NCI-H1930 (cell line): ENCODE measurements at places on chromosomes 4 and X.

DNA sequence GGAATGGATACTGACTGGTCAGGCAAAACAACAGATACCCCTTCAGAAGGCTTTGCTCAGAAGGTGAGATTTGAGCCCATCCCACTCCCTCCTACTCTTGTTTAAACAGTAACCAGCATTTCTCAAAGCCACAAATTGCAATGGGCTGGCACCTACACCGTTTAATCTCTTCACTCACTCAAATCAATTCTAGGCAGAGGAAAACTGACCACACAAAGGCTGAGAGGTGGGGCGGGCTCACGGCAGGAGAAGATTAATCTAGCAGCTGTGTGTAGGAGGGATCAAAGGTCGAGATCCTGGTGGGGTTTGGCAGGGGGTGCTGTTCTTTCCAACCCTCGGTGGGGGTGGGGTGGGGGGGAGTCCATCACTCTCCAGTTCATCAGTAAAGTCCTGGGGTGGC, 622.4 kb downstream of the BCOR start:
- DNase-seq = no peak

DNA sequence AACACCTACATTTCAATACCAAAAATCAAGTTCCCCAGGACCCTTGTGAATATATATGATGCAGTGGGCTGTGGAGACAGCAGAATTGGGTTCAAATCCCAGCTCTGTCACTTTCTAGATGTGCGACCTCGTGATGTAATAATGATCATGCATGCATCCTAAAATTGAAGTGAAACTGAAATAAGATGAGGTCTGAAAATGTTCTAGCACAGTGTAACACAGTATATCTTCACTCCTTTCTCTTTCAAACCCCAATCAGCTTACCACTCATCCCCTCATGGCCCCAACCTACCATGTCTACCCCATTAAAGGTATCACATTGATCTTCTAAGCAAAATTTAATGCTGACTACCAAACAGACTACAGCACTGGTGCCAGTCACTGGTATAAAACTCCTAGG, 69.9 kb upstream of the BRS3 start:
- DNase-seq = no peak

DNA sequence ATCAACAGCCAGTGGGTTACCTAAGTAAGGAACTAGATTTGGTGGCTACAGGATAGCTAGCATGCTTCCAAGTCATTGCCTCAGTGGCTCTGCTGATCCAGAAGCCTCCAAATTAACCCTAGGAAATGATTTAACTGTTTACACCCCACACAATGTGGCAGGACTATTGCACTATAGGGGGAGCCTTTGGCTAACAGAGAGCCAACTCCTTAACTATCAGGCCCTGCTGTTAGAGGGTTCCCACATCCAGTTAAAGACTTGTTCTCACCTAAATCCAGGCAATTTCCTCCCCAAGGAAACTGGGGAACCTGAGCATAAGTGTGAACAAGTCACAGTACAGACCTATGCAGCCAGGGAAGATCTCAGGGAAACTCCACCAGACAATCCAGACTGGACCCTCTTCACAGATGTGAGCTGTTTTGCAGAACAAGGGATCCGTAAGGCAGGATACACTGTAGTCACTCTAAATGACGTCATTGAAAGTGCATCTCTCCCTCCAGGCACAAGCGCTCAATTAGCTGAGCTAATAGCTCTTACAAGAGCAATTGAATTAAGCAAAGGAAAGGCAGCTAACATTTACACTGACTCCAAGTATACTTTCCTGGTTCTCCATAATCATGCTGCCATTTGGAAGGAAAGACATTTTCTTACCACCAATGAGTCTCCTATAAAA, 185.3 kb upstream of the SPOCK3 start:
- no peak for DNase-seq

GRCh38 chrX:83160096-83160495, 348.0 kb upstream of the POU3F4 start:
- DNase-seq = no peak

DNA sequence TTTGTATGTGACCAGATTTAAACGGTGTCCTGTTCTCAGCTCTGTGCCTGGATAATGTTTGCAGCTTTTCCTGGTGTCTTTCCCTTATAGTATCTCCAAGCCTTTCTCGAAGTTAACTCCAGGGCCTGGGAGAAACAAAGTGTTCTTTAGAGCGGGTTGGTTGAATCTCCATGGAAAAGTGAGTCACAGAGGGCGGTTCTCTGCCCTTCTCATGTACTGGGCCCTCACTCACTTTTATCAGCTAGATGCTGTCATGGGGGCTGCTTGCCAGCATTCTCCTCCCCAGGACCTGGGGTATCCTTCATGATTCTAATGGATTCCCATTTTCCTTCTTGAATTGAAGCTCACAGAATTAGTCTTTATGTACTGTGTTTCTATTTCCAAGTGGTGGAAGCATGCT, 46.1 kb upstream of the MAGEC2 start:
- no peak for DNase-seq

GRCh38 chr4:6425336-6425735, 47.1 kb downstream of the PPP2R2C start:
- DNase-seq = no peak

DNA sequence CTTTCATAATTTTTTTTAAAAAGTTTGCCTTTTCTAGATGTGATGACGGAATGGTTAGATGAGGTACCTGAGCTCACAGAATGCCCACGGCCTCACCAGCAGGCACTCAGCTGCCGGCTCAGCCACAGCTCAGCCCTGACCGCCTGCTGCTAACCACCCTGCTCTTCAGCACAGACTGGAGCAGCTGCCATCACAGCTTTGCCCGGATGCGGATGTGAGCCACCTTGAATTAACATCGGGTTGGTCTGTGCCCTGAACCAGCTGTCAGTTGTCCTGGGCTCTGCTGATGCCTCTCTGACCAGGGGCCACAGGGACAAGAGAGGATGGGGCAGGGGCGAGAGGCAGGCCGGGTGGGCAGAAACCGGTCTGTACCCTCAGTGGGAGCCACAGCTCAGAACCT, 93.3 kb downstream of the HMX1 start:
- DNase-seq = no peak

DNA sequence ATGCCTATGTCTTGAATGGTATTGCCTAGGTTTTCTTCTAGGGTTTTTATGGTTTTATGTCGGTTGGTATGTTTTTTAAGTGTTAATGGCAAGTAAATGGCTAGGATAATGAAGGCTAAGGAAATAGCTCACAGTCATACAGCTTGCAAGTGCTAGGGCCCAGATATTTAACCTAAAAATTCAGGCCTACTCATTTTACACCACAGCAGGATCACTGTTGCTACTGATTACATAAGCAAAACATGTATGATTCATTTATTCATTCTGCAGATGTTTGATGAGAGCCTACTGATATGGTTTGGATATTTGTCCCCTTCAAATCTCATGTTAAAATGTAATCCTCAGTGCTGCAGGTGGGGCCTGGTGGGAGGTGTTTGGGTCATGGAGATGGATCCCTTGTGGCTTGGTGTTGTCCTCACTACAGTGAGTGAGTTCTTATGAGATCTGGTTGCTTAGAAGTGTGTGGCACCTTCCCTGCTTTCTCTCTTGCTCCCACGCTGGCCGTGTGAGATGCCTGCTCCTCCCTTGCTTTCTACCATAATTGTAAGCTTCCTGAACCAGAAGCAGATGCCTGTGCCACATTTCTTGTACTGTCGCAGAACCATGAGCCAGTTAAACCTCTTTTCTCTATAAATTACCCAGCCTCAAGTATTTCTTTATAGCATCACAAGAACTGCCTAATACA, 175.5 kb downstream of the MAPK10 start:
- DNase-seq = no peak

DNA sequence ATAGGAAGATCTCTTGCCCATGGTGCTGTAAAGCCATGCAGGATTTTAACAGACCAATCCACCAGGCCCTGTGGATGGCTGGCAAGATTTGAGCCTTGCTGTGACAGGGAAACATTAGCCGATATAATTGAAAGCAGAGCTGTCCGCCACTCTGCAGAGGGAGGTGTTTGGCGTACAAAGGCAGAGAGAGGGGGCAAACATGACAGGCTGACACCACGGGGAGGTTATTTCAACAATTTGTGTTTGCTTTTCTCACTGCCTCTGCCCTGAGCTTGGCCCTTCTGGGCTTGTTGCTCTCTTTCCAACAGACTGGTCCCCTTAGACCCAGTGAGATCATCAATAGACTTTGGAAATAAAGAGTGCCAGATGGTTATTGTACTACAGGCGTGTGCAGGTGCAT, 59.4 kb downstream of the CLNK start:
- DNase-seq = no peak

- no peak for DNase-seq
These were observed 402.7 kb upstream of the INTU start for GRCh38 chr4:127229855-127230608.

- no peak for DNase-seq
These were observed 186.8 kb downstream of the TMA16 start for GRCh38 chr4:163681208-163681821.

DNA sequence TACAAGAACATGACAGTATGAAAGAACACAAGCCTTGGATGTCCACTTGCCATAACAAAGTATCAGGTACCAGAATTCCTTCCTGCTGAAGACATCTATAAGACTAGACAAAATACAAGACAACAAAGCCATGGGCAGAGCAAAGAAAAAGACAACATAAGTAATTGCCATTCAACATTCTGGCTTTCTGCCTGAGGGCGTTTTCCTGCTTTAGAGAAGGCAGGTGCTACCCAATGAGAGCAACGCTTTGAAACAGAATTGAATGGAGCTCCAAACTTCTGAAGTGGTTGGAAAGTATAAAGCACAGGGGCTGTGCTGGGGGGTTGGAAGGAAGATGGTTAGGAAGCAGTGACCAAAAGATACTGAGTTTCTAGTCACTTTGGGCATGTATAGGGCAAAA, 30.1 kb downstream of the PDE5A start:
- DNase-seq = no peak

GRCh38 chr4:138414202-138414601, 172.1 kb upstream of the SLC7A11 start:
- no peak for DNase-seq

DNA sequence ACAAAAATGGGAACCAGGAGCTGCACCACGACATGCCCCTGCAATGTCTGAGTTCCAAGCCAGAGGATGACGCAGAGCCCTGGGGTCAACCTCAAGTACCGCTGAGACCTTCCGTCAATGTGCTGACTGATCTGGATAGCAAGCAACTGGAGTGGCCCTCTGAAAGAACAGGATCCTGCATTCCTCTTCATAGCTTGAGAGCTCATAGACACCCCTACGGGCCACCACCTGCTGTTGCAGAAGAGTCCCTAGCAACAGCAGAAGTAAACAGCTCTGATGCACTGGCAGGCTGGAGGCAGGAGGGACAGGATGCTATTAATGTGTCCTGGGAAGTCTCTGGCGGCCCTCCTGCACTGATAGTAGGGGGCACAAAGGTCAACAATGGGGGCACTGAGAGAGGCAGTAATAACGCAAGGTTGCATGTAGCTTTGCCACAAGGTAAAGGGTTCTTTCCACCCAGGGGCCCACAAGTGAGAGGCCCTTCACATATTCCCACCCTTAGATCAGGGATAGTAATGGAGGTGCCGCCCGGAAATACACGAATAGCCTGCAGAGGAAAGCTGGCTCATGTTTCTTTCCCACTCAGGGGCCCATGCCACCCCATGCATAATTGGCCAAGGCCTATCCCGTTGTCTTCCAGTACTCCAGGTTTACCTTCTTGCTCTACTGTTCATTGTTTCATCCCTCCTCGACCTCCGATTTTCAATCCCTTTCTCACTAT, 1.3 kb downstream of the PRR32 start:
- DNase-seq = no peak

- peak; percentile 29 for DNase-seq
These were observed 701 bp upstream of the BCOR start for GRCh38 chrX:40098264-40099054.

GRCh38 chr4:5052204-5052702, 973 bp downstream of the STK32B start:
- DNase-seq = no peak

DNA sequence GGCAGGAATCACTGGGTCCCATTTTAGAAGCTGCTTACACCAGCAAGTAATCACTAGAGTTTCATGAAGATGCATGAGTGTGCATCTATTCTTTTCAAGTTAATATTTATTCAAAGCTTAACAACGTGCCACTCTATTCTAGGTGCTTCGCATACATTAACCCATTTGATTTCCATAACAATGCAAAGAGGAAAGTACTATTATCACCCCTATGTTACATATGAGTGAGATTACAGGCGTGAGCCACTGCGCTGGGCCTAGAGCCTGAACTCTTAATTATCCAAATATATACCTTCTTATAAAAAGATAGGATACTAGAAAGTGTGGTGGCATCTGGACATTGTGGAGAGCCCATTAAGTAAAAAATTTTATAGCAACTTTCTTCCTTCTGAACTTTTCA, 65.4 kb downstream of the CXCL13 start:
- no peak for DNase-seq

DNA sequence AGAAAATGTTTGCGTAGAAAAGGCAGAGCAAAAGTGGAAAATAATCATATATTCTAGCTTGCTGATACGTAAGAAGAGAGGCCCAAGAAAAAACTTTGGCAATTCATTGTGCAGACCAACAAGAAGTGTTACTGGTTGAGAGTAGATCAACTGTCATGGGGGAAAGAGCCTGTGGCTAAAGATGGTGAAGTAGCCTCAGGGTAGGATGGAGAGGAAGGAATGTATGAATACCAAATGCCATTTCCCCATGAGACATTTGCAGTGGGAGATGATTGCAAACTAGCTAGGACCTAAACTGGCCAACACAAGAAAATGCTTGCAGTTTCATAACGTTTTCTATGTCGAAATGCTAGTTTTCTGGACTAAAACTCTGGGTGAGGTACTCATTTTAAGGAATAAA, 47.7 kb upstream of the ADGRL3 start:
- DNase-seq = no peak

- no peak for DNase-seq
These were observed 69.6 kb upstream of the APOOL start for GRCh38 chrX:84933956-84934556.

GRCh38 chrX:45840411-45840950, 639.8 kb upstream of the DIPK2B start:
- DNase-seq = no peak

GRCh38 chr4:55568905-55569504, 22.3 kb upstream of the CLOCK start:
- no peak for DNase-seq

GRCh38 chr4:158799856-158800255, 31.0 kb downstream of the FNIP2 start:
- no peak for DNase-seq

DNA sequence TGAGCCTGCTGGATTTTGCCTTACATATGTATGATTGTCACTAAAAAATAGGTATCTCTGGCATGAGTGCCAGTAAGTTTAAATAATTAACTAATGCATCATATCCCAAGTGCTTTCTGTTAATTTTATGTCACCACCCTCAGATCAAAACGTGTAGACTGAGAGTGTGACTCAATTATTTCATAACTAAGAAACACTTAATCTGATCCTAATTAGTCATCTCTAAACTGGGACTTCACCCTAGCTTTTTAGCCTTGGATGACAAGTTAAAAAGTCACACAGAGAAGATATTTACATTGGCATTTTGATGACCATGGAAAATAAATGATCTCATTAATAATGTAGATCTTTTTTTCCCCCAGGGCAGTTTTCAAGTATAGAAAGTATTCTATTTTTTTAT, 23.1 kb upstream of the SLC6A14 start:
- DNase-seq = no peak
